ENCODE measurements at places on chromosomes 7 and 10. TPM values are rescaled to one million over a fixed set of nuclear protein-coding genes. Genes with fewer than 3 reads are reported as not detected.

DNA sequence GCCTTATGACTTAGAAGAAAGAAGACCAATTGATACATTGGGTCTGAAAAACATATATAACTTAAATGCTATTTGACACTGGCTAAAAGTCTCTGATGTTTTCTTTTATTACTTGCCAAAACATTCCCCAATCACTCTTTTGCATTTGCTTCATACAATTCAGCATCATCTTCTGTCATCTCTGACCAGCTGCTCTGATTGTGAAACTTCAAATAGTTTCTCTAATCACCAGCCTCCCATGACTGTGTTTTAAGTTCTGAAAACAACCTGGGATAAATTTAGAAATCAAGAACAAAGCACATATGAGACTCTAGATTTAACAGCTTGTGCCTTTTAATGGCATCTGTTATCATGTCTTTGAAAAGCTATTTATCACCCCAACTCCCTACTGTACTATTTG lies 208.4 kb upstream of the KCND2 start:
- H3K36me3 ChIP-seq: no peaks in the 10 kb centered on the region
- H3K4me1 ChIP-seq: no peaks in the 10 kb centered on the region
- no peak for DNase-seq
- no peaks in the 10 kb centered on the region for H3K27me3 ChIP-seq
- no peak overlapping the region for H3K27ac ChIP-seq

DNA sequence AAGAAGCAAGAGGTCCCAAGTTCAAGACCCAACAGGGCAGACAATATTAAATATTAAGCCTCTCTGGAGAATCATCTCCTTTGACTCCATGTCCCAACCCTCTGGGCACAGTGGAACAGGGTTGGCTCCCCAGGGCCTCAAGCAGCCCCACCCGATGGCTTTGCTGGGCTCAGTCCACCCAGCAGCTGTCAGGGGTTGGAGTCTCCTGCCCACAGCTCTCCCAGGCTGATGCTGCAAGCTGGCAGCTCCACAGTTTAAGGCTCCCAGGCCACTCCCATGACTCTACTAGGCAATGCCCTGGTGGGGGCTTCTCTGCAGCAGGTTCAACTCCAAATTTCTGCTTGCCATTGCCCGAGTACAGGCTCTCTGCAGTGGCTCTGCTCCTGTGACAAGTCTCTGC lies 55.1 kb downstream of the LARP4B start:
- H3K4me3 ChIP-seq: no peak overlapping the region
- H3K27ac ChIP-seq: no peak overlapping the region
- H3K36me3 ChIP-seq: peaks cover 32% of the 10 kb centered on the region
- no peak for DNase-seq

- no peak overlapping the region for H3K27ac ChIP-seq
- H3K4me1 ChIP-seq: peaks cover 31% of the 10 kb centered on the region
- DNase-seq: no peak
- H3K27me3 ChIP-seq: no peaks in the 10 kb centered on the region
Observed at GRCh38 chr7:55189146-55189766, 170.4 kb downstream of the EGFR start.

STAG3 gene
- total RNA-seq: 2.8 TPM

All from upper lobe of left lung (tissue), 6 donors.